ENCODE measurements at places on chromosomes 2 and 18.

DNA sequence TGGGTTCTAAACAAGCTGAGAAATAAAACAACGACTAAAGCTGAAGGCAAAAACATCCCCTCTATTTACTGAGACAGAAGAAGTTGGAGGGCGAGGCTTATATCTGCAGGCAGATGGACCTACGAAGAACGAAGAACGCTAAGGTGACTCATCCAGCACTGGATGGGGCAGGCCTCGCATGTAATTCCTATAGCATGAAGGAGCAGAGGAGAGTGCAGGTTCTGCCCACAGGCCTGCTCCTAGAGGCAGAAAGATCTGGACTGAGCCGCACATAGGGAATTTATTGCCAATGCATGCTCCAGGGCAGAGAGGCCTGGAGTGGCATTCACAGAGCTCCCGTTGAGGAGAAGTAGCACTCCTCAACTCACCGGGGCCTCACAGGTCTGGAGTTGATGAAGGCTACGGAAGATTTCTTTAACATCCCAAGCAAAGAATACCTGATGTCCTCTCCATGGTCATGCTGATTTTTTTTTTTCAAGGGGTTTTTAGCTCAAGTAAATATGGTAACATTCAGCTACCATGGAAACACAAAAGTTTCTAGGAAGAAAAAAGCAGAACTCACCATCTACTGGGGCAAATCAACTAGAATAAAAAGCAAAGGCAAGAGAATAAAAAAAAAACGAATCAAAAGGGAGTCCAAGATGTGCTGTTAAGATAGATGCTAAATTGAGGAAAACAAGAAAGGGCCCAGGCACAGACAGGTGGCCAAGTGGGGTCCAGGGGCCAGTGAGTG lies 10.4 kb upstream of the METTL21A start:
- DNase-seq = no peak

DNA sequence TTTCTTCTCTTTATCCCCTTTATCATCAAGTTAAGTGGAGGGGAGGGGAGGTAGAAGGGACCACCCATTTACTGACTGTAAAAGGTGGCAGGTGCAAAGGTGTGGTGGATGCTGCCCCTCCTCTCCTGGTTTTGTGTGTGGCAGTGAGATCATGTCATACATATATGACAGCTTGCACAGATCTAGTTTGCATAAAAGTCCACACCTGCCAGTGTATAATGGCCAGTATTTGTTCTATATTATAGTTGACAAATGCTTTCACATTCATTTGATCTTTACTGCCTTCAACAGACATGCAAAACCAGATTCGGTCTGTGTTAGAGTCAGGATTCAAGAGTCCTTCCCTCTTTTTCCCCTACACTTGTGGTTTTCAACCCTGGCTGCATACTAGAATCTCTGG lies 55.1 kb downstream of the TGFA start:
- no peak for DNase-seq

GRCh38 chr2:170823088-170823897 lies 6.6 kb downstream of the GAD1 start:
- DNase-seq = peak; percentile 43

DNA sequence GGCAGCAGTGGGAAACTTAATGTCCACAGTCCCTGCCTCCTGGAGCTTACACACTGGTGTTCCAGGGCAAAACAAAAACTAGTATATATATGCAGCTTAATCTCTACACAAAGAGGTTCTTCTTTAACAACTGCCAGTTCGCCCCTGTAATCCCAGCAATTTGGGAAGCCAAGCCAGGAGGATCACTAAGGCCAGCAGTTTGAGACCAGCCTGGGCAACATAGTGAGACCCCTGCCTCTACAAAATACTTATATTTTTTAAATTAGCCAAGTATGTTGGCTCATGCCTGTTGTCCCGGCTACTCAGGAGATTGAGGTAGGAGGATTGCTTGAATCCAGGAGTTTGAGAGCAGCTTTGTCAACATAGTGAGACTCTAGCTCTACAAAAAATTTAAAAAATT lies 17.2 kb upstream of the NEDD4L start:
- no peak for DNase-seq

GRCh38 chr2:206515580-206515979 lies 72.2 kb downstream of the ADAM23 start:
- no peak for DNase-seq

DNA sequence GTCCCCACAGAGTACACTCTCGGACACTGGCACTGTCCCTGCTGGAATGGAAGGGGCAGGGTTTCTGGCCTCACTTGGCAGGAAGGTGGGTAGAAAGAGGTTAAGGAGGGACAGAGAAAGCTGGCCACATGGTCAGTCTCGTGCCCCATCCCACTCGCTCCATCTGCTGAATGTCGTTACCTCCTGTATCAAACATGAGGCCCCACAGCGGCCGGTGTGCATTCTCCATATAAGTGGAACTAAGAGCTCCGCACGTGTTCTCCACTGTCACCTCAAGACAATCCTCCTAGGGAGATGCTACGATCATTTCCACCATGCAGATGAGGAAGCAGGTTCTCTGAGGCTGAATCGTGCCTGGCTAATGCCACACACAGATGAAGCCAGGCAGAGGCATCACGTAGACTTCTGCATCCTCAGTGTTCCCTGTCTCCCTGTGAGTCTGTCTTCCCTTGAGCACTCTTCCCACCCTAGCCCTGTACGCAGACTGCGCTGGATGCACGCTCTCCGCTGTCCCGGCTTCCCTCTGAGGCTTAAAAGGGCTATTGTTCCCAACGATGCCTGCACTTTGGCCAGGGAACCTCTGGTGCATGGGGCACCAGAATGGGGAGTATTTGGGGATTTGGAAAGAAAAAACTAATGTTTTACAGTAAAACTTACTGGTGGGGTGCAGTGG lies 35.1 kb downstream of the MAL start:
- no peak for DNase-seq

- DNase-seq = no peak
These were observed 698.2 kb downstream of the TRIB2 start for GRCh38 chr2:13414897-13415296.

DNA sequence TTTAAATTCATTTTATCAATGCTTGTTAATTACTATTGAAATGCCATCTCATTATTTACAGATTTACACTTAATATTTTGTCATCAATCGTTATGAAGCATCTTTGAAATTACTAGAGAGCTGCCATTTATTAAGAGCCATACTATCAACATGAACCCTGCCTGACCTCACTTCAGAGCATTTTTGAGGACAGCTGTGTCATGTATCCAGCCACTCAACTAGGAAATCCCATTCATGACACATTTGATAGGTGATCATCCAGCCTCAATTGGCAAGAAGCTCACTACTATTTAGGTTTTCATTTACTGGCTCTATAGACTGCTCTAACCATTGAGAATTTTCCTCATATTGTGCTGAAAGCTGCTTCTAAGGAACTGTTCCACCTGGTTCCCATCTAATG lies 40.6 kb upstream of the TLK1 start:
- no peak for DNase-seq

DNA sequence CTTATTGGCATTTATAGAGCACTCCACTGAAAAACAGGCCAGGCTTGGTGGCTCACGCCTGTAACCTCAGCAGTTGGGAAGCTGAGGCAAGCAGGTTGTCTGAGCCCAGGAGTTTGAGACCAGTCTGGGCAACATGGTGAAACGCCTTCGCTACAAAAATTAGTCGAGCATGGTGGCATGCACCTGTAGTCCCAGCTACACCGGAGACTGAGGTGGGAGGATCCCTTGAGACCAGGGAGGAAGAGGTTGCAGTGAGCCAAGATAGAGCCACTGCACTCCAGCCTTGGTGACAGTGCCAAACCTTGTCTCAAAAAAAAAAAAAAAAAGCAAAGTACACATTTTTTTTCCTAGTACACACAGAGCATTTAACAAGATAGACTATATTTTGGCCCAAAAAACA lies 96.1 kb downstream of the TGIF1 start:
- DNase-seq = no peak

GRCh38 chr2:88125344-88125923 lies 2.4 kb downstream of the FABP1 start:
- DNase-seq = no peak

DNA sequence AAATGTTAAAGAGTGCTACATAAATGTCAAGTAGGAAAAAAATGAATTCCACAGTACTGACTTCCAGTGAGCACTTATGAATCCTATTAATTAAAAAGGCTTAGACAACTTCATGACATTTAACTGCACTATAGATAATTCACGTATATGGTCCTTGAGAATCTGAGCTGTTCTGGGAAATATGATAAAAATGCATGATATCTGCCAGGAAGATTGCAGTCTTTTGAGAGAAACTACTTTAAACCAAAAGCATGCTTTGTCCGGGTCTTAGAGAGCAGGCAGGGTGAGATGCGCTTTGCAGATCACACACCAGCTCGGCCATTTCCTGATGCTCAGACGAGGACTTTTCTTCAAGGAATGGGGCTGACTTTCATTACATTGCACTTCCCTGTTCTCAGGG lies 42.6 kb downstream of the CMPK2 start:
- DNase-seq = no peak

GRCh38 chr2:42974721-42975717 lies 182.6 kb upstream of the HAAO start:
- peak; percentile 81 for DNase-seq

- DNase-seq = no peak
These were observed 5.4 kb downstream of the CXCR4 start for GRCh38 chr2:136112317-136113208.

GRCh38 chr18:79528846-79529245 lies 133.1 kb downstream of the NFATC1 start:
- DNase-seq = peak; percentile 88

DNA sequence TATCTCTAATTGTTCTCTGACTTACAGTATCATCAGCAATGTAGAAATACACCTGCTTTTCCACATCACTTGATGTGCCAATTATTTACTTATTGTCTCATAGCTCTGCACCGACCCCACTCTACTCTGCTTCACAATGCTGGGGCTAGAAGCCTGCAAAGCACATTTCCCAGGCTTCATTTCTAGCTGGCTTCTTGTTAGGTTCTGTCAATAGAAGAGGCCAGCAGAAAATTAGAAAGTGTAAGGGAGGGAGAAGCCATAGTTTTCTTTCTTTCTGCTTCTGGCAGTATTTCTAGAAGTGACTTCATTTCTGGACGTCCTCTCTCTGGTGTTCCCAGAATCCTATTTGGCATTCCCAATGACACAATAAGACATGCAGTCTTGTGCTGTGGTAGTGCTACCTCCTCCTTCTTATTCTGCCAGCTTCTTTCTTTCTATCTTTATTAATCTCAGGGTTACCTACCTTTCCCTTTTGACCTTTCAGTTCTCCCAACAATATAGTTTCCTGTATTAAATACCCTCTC lies 12.5 kb upstream of the TANC1 start:
- DNase-seq = no peak

Measured in AG20443 (cell line).